ENCODE measurements at places on chromosomes 4 and X.
A peak's percentile ranks its signal among the peaks of the same experiment; 100 is the strongest.

DNA sequence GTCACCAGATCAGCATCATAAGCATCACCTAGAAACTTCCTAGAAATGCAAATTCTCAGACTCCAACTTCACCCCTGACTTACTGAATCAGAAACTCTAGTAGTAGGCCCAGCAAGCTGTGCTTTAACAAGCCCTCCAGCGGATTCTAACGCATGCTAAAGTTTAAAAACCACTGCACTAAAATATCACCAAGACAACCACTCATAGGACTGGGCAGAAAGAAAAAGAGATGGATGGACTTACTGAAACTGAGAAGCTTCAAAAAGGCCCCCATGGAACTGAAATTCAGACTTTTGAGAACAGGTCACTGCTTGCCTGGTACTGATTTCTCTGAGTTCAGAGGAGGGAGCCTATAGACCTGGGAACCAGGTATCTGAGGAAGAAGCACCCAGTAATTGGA is 40.1 kb downstream of the FAM241A start:
- DNase-seq = no peak

DNA sequence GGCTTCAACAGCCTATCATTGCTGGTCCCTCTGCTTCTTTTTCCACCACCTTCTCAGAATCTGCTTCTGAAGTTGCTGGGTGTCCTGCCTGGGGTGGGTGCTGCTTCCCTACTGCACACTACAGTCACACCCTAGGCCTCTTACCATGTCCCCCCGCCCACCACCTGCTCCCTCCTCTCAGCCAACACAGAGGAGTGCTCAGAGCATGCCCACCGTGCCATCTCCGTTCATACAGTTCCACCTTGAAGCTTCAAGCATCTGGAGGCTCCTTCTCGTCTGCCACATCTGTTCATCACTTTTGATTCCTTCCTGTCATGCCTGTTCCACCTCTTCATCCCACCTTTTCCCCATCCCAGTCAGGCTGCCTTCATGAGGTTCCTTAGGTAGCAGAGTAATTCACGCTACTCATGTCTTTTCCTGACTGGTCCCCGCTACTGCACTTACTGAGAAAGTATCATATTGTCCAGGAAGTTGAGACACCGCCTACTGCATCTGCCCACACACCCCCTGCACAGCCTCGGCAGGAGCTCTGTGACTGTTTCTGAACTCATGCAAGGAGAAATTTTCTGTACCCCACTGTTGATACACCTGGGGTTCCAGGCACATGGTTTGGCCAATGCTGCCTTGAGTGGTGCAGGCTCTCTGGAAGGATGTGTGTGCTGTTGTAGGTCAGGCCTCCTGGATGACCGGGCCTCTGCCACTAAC is 39.5 kb downstream of the HADH start:
- peak; percentile 32 for DNase-seq

GRCh38 chr4:115259642-115260041 is 146.2 kb upstream of the NDST4 start:
- no peak for DNase-seq

- no peak for DNase-seq
Measured at GRCh38 chr4:176949029-176949428, 156.3 kb upstream of the VEGFC start.

Data from stimulated activated CD8-positive, alpha-beta memory T cell treated with anti-CD3 and anti-CD28 coated beads, Interleukin-15, amount 100 ng/mL, for 4 hours (primary cell).